ENCODE measurements at places on chromosomes 5 and 9. TPM values are rescaled to one million over a fixed set of nuclear protein-coding genes. Genes with fewer than 3 reads are reported as not detected.

Gene NEURL1B
- total RNA-seq, result 5.1 TPM

DNA sequence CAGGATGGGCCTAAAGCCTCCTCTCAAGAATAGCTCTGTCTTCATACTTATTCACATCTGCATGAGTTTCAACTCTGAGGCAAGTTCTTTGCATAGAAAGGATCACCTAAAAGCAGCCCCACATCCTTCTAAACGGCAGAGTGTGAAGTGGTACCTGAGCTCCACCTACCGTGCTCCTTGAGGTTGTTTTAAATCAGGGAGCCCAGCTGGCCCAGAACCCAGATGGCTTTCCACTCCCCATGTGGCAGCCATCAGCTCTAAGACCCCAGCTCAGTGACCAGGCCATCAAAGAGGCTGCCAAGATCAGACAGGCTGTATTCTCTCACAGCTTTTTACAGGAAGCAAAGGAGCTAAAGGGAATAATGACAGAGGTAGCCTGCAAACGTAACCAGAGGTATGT is 299.3 kb downstream of the RASEF start:
- peaks cover 26% of the 10 kb centered on the region for H3K27me3 ChIP-seq
- no peaks in the 10 kb centered on the region for H3K36me3 ChIP-seq
- no peak for DNase-seq
- H3K27ac ChIP-seq, result no peak overlapping the region
- H3K4me1 ChIP-seq, result no peaks in the 10 kb centered on the region

DNA sequence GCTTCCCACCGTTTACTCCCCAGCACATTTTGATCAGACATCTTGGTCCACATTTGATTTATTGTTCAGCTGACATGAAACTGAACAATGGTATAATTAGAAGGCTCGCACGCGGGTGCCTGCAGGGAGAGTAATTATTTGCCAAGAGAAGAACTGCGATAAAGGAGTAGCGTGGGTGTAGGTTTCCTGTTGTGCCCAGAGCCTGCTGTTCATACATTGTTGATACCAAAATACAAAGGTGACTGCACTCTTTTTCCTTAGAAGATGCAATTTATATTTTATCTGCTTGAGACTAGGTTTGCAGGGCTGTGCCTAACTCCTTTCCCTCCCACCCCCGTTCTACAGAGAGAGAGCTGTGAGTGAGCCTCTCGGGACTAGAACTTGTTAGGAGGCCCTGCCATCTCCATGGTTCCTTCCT is 241.8 kb upstream of the MSX2 start:
- no peaks in the 10 kb centered on the region for H3K36me3 ChIP-seq
- H3K27me3 ChIP-seq, result no peaks in the 10 kb centered on the region
- no peak overlapping the region for H3K4me3 ChIP-seq
- peak; percentile 81 for DNase-seq
- H3K27ac ChIP-seq, result no peak overlapping the region
- peaks cover 8% of the 10 kb centered on the region for H3K4me1 ChIP-seq

DNA sequence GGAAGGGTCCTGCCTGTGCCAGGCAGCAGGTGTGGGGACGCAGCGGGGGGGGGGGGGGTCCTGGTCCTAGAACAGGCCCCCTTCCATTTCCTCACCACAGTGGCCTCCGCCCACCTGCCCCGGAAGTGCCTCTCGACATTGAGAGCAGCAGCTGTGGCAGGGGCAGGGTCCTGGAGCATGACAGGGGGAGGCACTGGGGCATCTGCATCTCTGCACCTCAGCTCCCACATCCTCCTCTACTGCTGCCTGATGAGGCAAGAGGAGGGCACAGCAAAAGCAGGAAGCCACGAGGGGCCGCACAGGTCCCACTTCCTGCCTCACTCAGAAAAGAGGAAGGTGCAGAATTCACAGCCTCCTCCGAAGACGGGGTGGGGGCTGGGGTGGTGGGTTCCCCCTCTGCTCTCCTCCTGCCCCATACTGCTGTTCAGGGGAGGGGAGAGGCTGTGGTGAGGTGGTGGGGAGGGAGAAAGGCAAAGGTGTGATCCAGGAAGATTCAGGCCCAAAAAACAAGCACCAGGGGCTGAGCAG is 14.8 kb downstream of the AKNA start:
- H3K4me1 ChIP-seq, result peaks cover 10% of the 10 kb centered on the region
- peaks cover 23% of the 10 kb centered on the region for H3K36me3 ChIP-seq
- H3K27ac ChIP-seq, result no peak overlapping the region
- DNase-seq, result no peak
- no peak overlapping the region for H3K4me3 ChIP-seq
- no peaks in the 10 kb centered on the region for H3K27me3 ChIP-seq

GRCh38 chr5:72032788-72033187 is 74.5 kb upstream of the MAP1B start:
- no peaks in the 10 kb centered on the region for H3K4me1 ChIP-seq
- peaks cover 16% of the 10 kb centered on the region for H3K27me3 ChIP-seq
- no peak overlapping the region for H3K27ac ChIP-seq
- no peaks in the 10 kb centered on the region for H3K36me3 ChIP-seq
- no peak for DNase-seq

GRCh38 chr9:89899573-89899972 is 294.8 kb downstream of the GADD45G start:
- no peaks in the 10 kb centered on the region for H3K36me3 ChIP-seq
- no peak for DNase-seq
- H3K27ac ChIP-seq, result no peak overlapping the region
- H3K27me3 ChIP-seq, result peaks cover 17% of the 10 kb centered on the region

DNA sequence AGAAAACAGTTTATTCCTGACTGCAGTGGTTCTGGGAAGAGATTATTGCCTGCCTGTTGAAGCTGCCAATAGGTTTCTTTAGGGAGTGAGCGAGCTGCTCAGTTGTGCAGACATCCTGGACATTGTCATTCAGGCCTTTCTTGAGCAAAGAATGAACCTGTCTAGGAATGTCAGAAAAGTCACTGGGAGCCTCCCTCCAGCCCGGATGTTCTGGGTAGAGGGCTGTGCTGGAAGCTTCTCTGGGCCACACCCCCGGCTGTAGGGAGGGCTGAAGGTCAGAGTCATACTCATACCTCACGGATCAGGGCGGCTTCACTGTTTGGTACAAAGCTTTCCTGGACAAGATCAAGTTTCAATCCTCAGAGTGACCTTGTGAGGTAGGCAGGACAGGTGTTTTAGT is 33.4 kb upstream of the TBC1D2 start:
- H3K27ac ChIP-seq, result no peak overlapping the region
- no peak overlapping the region for H3K4me3 ChIP-seq
- no peaks in the 10 kb centered on the region for H3K36me3 ChIP-seq
- peaks cover 4% of the 10 kb centered on the region for H3K27me3 ChIP-seq
- DNase-seq, result no peak
- H3K4me1 ChIP-seq, result no peaks in the 10 kb centered on the region
